ENCODE measurements at places on chromosomes 6 and 20.

- DNase-seq, result peak; percentile 37
Observed at GRCh38 chr20:32359633-32360332, 1.7 kb downstream of the ASXL1 start.

GRCh38 chr6:74605922-74606581, 599.8 kb downstream of the COL12A1 start:
- no peak for DNase-seq

- no peak for DNase-seq
Observed at GRCh38 chr20:47862574-47863240, 77.4 kb upstream of the SULF2 start.

GRCh38 chr20:4171538-4172116, 156.3 kb upstream of the RNF24 start:
- no peak for DNase-seq

GRCh38 chr20:21322921-21323331, 19.8 kb downstream of the XRN2 start:
- DNase-seq, result no peak

DNA sequence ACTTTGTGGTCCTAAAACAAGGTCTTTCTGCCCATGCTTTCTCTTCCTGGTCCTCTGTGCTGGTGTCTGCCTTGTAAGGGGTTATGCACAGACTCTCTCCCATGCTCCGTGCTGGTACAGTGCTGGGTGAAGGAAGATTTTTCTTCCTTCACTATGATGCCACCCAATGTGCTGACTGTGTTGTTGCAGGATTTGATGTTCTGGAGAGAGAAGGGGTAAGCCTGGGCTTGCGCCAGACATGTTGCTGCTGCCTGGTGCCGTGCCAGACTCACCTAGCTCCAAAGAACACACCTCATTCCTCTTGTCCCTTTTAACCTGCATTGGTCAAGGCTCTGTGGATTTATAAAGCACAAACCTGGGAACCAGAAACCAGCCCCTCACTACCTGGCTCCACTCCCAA, 28.4 kb upstream of the ARMH2 start:
- no peak for DNase-seq

GRCh38 chr6:56370127-56370540, 122.8 kb upstream of the COL21A1 start:
- DNase-seq, result no peak

DNA sequence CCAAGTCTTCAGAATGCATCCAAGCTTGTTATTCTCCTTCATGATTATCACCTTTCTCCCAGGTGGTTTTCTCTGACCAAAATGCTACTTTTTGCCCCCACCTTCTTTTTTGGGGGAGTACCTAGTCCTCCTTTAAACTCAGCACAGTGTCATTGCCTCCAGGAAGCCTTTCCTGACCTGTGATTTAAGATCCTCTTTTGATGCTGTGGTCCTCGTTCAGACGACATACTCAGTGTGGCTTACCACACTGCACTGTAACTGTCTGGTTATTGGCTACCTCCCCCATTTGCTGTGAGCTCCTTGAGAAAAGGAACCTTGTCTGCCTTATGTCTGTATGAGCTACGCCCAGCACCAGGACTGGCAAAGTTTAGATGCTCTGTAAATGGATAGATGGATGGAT, 14.6 kb downstream of the SAYSD1 start:
- no peak for DNase-seq

DNA sequence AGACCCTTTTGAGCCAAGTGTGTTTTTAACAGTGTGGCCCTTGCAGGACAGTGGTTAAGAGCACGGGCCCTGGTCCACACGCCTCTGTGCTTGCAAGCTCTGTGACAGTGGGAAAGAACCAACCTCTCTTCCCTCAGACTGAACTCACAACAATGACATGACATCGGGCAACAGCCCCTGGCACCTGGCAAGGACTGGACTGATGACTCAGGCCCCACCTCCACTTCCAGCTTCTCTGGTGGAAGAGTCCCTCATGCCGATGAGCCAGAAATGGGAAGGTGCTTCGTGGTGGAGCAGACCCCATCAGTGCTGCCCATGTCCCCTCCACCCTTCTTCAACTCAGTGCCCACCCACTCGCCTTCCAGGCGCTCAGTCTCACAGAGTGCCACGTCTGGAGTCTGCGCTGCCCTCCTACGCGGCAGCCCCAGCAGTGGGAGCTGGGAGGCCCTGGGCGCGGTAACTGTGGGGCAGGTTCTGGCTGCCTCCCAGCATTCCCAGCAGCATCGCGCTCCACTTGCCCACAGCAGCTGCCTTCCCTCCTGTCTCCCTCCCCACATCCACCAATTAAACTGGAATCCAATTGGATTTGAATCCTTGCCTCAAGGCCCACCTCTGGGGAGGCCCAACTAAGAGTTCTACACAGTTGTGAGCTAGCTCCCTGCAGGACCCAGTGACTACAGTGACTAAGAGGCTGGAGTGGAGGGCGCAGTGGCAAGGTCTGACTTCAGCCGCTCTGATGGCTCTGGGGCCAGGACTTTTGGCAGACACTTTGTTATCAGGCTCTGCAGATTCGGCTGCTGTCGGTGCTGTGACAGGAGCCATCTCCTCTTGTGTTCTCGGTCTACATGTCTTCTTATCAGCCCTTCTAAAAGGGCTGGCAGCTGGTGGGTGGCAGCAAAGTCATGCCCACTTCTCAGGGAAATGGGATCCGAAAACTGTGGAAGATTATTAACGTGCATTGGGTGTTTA, 156.8 kb upstream of the MLN start:
- DNase-seq, result no peak

DNA sequence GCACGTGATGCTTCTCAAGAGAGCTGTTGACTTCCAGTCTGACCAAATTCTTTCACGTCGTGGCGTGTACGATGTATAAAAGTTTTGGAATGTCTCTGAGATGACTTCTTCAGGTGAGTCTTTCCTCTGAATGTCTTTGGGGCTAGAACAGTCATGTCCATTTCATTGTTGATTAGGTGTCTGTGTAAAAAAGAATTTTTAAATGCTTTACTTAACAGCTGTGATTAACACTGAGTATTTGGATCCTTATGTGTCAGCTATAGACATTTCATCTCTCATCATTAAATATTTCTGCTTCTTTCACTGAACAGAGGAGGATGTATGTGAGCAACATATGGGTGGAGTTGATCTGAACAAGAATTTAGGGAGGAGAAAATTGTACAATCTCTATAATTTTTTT, 29.3 kb upstream of the KIF13A start:
- DNase-seq, result no peak

- DNase-seq, result no peak
Observed at GRCh38 chr6:139597771-139598755, 223.6 kb upstream of the CITED2 start.

DNA sequence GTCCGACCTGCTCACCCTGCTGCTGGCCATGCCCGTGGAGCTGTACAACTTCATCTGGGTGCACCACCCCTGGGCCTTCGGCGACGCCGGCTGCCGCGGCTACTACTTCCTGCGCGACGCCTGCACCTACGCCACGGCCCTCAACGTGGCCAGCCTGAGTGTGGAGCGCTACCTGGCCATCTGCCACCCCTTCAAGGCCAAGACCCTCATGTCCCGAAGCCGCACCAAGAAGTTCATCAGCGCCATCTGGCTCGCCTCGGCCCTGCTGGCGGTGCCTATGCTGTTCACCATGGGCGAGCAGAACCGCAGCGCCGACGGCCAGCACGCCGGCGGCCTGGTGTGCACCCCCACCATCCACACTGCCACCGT, 885 bp downstream of the NTSR1 start:
- DNase-seq, result no peak

DNA sequence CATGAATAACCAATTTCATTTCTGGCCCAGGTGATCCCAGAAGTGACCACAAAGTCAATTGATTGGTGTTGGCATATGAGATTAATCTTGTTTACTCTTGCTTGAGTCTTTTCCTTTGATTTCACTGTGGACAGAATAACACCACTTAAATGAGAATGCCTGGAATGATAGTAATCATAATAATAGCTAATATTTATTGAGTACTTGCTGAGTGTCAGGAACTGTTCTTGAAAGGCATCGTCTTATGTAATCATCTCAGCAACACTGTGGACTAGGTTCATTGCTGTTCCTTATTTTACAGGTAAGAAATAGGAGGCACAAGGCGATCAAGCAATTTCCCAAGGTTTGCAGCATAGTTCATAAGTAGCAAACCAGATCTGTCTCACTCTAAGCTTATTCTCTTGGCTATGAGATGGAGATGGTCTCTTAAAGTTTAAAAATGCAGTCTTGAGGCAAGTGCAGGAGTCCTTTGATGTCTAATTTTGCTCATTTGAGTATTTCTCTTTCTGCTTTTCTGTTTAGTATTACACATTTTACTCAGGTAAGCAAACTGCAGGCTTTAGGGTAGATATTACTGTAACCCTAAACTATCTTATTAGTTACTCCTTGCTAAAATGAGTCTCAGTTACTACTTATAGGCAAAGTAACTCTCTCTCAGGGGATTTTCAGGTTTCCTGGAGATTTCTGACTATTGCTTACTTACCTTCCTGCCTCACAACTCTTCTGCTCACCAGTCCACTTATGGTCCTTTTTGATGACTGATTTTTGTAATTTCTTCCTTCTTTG, 6.3 kb downstream of the ADGRG6 start:
- no peak for DNase-seq

GRCh38 chr6:80742481-80742880, 636.0 kb downstream of the BCKDHB start:
- DNase-seq, result peak; percentile 48

DNA sequence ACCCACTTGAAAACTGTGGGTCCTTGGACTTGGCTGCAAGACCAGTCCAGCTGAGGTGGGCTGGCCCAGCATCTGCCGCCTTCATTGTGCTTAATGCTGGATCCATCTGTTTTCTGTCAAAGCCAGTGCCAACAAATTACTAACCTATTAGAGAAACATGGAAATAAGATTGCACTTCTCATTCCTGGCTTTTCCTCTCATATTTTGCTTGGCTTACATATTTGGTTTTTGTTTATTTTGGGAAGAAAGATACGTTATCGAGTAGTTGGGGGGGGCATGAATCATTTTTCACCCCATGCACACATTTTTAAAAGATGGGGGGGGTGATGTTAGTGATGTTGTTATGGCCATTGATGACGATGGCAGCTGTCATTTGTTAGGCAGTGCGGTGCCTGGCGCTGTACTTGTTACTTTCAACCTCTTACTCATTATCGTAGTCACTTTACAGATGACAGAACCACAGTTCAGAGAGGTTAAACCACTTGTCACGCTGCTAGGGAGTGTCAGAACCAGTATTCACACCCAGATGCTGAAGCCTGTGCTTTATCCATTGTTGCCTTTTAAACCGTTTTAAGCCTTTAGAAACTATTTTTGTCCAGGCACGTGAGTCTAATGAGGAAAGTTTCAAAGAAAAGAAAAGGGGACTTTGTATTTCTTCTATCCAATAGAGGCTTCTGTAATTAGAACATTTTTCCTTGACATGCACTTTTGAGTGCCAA, 180.0 kb downstream of the TMEM242 start:
- no peak for DNase-seq

- no peak for DNase-seq
Observed at GRCh38 chr20:41398408-41398807, 31.8 kb upstream of the EMILIN3 start.

GRCh38 chr6:139508576-139508975, 134.1 kb upstream of the CITED2 start:
- no peak for DNase-seq

DNA sequence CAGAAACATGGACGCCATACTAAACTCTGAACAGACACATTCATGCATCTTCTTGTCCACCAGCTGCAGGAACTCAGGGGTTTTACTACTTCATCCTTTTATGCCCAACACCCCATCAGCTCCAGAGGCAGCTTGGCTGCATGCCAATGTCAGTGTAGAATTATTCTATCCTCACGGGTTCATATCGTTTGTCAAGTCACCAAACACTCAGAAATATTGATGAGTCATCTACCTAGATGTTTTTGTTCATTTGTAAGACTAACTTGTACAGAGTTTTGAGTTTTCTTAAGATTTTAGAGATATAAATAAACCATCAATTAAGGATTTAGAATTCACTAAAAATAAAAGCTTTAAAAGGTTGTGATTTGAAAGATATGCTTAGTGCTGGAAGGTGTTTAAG, 590.7 kb upstream of the FLRT3 start:
- DNase-seq, result no peak

DNA sequence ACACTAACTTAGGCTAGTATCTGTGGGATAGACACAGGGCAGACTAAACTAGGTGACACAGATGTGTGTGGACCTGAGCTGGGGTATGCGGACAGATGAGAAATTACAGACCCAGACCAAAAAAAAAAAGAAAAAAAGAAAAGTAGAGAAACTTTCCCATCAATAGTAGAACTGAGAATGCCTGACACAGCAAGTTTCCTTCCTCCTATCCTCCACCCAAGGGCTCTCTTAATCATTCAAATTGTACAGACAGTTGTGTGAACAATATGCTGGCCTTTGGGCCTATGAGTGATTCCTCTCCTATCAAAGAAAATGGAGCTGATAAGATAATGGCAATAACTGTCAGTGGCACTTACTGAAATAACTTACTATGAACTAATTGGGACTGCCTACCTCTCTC, 226.7 kb upstream of the PRDM1 start:
- DNase-seq, result no peak

DNA sequence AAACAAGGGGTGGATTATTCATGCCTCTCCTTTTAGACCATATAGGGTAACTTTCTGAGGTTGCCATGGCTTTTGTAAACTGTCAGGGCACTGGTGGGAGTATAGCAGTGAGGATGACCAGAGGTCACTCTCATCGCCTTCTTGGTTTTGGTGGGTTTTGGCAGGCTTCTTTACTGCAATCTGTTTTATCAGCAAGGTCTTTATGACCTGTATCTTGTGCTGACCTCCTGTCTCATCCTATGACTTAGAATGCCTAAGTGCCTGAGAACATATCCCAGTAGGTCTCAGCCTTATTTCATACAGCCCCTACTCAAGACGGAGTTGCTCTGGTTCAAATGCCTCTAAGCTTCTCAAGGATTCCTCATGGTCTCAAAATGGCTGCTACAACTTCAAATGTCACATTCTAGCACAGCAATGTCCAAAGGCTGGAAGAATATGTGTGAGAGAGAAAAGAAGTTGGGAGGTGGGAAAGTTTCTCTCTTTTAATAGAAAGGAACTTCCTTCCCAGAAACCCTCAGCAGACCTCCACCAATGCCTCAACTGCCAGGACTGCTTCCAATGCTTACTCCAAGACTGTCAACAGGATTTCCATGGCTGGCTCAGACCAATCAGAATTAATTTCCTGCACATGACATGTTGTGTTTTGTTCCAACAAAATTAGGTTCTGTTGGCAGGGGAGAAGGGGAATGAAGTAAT, 46.6 kb upstream of the SLC9A8 start:
- no peak for DNase-seq
